ENCODE measurements at places on chromosomes 1 and 21.

GRCh38 chr1:29805122-29805895 lies 569.0 kb downstream of the PTPRU start:
- DNase-seq = no peak

DNA sequence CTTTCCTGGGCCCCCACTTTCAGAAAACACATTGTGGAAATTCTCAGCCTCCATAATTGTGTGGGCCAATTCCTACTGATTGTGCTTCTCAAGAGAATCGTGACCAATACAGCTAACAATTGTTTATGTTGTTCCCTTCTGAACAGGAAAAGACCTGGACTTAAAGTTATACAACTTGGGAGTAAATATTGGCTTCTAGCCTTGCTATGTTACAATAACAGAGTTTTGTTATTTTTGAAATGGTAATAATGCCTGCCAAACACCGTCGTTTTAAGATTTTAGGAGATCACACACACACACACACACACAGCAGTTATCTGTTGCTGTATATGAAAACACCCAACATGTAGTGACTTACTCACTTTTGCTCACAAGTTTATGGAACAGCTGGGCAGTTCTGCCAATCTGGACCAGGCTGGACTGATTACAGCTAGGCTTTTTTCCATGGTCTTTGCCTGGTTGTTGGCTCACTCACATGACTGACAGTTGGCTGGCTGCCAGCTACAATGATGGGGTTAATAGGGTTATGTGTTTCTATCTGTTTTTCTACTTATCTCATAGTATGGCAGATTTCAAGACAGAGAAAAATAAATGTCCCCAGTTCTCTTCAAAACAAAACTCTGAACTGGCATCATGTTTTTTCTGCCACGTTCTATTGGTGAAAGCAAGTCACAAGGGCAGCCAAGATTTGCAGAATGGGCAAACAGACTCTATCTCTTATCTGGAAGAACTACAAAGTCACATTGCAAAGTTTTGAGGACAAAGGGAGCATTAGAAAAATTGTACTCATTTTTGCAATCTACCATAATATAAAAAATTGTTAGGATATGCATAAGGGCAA lies 447.5 kb downstream of the NEGR1 start:
- no peak for DNase-seq

DNA sequence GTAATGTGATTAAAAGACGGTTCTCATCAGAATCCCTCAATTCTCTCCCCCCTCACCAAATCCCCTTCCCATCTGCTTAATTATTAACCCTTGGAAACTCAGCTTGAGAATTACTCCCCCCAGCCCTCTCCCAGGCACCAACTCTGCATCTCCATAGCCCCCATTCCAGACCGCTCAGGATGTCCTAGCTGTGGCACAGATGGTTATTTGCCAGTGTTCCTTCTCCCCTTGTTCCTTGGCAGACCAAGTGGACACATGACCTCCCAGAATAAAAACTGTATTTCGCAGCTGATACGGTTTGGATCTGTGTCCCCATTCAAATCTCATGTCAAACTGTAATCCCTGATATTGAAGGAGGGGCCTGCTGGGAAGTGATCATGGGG lies 14.6 kb downstream of the HENMT1 start:
- DNase-seq = no peak

DNA sequence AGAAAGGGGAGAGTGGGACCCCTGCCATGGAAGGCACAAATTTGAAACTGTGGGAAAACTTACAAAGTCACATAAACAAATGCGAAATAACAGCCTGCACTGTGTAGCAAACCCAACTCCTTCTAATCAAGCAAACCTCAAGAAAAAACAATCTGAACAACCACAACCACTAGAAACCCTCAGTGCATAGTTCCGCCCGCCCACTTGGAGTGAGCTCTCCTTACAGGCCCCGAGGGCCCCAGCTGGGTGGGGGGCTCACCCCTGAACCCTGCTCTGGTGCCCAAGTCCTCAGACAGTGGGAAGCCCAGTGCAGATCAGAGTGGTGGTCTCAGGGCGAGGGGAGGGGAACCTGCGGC lies 931 bp upstream of the MXRA8 start:
- no peak for DNase-seq

- DNase-seq = peak; percentile 20
Measured at GRCh38 chr21:44375281-44375651, 21.8 kb downstream of the TRPM2 start.

GRCh38 chr1:145994391-145995120 lies 1.8 kb downstream of the TXNIP start:
- DNase-seq = no peak

DNA sequence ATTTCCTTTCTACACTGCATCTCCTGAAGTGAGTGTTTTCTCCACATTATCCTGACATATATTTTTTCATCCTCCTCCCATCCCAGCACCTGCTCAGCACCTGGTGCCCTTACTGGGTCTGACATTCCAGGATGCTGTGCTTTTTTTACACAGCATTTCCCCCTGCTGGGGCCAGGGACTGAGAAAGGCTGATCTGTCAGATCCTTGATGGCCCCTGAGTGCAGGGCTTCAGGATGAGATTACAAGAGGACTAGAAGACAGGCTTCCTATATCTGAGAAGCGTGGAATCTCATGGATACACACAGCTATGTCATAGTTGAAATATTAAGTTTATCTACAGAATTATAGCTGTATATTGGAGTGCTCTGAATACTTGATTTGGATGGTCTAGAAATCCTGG lies 24.4 kb downstream of the RCAN1 start:
- no peak for DNase-seq

GRCh38 chr1:205448540-205449253 lies 7.1 kb downstream of the BLACAT1 start:
- no peak for DNase-seq

- DNase-seq = no peak
Measured at GRCh38 chr21:37547615-37548200, 181.1 kb downstream of the DYRK1A start.

GRCh38 chr1:226063977-226064815 lies 1.7 kb downstream of the H3-3A start:
- no peak for DNase-seq

DNA sequence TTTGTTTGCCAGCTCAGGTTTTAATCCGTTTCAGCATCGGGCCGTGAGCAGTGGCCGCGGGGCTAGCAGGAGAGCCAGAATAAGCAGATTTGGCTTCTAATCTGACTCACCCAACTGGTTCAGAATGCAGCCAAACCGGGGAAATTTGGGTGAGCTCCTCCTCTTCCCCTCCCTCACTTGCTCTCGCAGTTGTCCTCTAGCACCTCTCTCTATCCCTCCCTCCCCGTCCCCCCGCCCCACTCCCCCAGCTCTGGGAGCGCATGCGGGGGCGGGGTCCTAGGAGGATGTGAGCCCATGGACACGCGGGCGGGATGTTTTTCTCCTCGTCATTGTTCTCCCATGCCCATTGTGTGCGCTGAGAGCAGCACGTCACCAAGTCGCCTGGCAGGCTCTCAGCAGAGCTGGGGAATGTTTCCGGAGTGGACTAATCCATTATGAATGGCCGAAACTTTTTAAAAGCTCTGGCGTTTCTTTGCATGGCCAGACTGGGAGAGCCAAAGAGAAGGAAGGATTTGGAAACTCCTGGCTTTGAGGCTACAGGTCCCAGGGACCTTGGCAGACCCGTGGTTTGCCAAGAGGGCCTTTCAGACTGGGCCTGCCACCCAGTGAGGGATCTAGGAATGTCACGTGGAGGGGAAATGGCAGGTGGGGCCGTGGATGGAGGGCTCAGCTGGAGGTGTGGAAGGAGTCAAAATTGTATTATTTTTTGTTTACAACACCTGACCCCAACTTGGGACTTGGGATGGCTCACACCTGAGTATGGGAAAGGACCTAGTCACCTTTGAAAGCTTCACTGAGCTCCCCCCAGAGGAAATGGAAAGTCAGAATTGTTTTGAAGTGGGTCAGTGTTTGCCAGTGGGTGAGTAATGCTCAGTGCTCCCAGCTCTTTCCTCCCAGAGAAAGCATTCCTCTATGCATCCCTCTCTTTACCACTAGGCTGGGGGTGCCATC lies 39.2 kb downstream of the CDK18 start:
- DNase-seq = peak; percentile 77

DNA sequence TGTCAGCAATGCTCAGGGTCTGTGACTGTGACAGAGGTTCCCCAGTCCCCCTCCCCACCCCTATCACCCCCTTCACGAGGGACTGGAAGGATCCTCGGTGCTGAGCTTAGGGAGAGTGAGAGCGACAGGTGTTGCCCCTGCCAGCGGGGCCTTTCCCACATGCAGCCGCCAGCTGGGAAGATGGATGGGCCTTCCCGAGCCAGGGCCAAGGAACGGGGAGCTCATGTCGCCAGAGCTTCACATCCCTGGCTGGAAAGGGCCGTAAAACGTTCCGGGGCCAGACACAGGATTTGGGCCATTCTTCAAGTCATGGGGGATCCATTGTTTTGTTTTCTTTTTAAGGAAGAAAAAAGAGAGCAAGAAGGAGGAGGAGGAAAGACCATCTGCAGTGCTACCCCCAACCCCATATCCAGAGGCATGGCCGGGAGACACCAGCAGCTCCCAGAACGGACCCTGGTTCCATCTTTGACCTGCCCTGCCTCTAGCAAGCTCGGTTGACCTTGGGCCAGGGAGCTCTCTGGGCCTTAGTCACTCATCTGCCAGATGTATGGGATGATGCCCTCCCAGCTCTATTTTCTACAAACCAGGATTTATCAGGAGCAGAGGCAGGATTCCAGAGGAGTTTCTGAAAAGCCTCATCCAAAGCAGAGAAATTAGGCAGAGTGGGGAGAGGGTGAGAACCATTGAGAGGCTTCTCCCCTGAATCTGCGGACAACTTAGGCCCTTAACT lies 54.1 kb downstream of the TAS1R2 start:
- peak; percentile 59 for DNase-seq

DNA sequence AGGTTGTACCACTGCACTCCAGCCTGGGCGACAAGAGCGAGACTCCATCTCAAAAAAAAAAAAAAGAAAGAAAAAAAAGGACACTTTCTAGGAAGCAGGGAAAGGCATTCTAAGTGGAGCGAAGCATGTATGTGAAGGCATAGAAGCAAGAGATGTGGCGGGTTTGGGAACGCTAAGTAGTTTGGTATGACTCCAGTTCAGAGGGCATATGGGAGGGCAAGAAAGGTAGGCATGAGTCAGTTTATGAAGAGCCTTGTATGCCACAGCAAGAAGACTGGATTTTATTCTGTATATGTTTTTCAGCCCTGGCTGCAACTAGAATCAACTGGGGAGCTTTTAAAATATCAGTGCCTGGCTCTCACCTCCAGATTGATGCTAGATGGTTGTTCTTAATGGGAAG lies 4.4 kb upstream of the ELOVL1 start:
- no peak for DNase-seq

- peak; percentile 73 for DNase-seq
Measured at GRCh38 chr1:33055210-33056008, 18.7 kb upstream of the AK2 start.

DNA sequence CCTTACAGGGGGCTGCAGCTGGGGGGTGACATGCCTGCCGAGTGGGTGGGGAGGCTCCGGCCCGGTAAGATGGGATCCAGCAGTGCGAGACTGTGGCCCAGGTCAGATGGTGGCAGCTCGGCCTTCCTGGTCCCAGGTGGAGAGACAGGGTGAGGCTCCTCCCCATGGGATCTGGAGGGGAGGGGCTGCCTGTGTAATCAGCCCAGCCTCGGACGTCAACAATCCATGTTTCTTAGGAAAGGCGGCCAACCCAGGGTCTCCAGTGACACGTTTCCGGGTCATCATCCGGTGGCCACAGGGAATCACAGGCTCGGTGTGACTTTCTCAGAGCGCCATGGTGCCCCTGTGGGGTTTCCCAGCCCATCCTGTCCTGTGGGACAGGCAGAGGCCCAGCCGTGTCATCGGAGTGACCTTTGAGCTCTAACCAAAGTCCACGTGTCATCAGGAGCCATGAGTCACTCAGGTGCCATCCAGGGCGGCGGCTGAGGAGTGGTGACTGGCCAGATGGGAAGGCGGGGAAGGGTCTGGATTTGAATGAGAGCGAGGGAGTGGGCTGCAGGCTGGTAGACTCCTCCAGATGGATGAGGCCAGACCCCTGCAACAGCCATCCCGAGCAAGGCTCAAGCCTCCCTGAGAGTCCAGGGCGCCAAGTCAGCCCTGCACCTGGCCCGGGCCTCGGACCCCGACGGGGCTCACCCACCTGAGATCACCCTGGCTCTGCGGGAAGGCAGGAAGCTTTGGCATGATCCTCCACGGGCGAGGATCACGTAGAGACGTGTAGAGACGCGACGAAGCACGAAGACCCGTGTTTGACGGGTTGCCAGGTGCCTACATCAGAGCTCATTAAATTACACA lies 6.6 kb upstream of the HES4 start:
- no peak for DNase-seq

DNA sequence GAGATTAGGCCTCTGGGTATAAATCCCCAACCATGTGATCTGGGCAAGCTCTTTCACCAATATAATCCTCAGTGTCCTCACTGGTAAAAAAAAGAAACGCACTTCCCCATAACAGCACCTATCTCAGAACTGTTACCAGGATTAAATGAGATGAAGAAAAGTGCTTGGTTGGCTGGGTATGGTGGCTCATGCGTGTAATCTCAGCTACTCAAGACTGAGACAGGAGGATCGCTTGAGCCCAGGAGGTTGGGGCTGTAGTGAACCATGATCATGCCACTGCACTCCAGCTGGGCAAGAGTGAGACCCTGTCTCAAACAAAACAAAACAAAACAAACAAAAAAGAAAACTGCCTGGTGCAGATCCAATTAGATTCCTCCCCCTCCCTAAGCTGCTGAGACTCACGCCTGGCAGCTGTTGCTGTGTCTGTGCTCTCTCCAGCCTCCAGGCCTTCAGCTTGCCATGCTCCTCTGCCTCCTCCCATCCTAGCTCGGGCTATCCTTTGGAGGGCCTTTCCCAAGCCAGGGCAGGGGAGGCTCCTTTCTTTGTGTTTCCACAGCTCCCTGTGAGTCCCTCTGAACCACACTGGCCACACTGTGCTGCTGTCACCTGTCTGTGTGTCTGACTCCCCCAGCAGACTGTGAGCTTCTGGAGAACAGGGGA lies 19.0 kb downstream of the CYB5RL start:
- no peak for DNase-seq

DNA sequence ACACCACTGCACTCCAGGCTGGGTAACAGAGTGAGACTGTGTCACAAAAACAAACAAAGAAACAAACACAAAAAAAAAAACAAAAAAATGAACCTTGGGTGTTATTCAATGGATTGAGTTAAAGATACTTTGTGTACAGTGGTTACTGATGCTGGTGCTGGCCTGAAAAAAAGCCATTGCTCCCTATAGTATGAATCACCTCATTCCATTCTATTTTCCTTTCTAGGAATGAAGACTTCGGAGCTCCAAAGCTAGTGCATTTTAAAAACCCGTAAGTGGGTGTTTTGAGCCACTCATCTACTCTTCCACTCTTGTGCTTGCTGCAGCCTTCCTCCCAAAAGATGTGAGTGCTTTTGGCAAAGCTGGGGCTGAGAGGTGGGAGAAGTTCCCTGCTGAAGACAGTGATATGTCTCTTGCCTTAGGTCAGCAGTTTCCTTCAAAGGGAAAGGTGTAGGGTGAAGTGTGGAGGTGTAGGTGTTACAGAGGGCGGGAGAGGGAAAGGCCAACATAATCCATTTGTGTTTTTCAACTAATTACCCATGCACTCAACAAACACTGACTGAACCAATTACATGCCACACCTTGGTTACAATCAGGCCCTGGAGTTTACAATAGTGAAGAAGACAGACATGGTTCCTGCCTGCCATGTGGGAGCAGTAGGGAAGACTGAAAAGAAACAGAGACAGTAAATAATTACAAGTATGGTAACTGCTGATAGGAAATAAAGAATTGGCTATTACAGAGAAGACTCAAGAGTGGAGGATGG lies 55.0 kb upstream of the SERBP1 start:
- DNase-seq = no peak

Measured in right forelimb (tissue), 1 donor.